Hematopoietic multipotent progenitor cell treated with erythropoietin and hydrocortisone succinate and interleukin-3 and kit ligand, for 17 days (in vitro differentiated cells): ENCODE measurements at places on chromosomes 7 and 10.

- no peak for DNase-seq
Observed at GRCh38 chr7:1926908-1927306, 256.8 kb downstream of the ELFN1 start.

DNA sequence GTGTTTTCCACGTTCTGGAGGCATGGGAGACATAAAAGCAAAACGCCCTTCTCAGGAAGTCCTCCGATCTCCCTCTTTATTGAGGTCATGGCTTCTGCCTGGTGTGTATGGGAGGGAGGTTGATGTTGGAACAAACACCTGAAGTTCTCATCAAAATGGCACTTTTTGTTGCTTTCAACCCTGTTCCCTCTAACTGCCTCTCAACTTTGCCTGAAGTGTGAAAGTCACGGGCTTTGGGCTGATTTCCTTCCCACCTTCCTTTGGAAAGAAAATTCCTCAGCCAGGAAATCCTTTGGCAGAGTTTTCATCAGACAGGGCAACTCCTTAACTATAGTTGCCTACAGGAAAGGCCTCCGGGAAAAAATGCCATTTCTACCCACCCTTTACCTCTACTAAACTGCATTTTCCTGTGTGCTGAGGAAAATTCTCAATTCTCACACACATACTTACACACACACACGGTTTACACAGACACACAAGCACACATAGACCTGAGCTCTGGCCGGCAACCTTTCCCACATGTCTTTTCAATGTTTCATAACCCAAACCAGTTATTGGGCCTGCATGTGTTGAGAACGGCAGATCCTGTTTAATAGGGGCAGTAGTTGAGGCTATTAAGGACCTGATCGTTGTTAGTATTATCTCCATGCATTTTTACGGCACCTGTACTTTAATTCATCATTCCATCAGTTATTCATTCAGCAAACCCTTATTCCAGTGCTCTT, 36.4 kb downstream of the CYP17A1 start:
- no peak for DNase-seq

GRCh38 chr7:142450695-142451094, 192.8 kb upstream of the PRSS58 start:
- DNase-seq, result no peak

DNA sequence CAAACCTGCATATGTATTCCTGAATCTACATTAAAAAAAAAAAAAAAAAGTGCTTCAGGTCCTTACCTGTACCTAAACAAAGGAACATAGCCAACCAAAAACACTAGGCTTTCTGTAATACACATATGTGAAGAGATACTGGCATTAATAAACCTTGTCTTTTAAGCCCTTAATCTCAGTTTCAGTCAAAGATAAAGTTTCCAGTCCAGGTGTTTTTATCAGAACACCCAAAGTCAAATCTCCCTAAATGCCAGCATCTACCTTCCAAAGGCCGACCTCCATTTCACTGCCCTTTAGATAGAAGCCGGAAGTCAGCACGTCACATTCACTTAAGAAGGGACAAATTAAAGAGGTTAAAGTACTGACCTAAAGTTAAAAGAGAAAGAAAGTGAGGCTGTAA, 79.8 kb upstream of the NEBL start:
- no peak for DNase-seq

- DNase-seq, result no peak
Observed at GRCh38 chr10:113073549-113074189, 123.6 kb downstream of the TCF7L2 start.

GRCh38 chr7:114622221-114622620, 207.6 kb downstream of the FOXP2 start:
- DNase-seq, result no peak

GRCh38 chr7:105963038-105963667, at the start of gene CDHR3:
TSS of gene CDHR3 (plus strand) at chr7:105963264. CDS start at chr7:105963319, 55 bp downstream.
- DNase-seq, result no peak

- DNase-seq, result no peak
Observed at GRCh38 chr10:67438605-67439304, 257.2 kb downstream of the CTNNA3 start.

DNA sequence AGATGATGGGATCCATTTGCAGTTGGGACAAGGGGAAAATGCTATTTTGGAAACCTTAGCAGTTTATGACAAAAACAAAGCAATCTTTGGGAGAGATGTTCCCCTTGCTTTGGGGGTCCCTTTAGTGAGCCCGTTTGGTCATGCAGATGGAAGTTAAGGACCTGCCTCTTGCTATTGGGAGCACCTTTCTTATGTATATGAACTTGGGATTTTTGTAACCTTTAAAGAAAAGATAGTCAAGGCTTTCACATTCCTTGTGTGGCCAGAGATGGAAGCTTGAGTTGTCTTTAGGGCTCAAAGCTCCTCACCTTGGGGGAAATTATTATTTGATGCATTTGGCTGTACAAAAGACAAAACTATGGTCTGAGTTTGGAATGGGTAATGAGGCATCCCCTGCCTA, 179.0 kb upstream of the PLPP4 start:
- DNase-seq, result no peak

GRCh38 chr7:77760809-77761453, 37.3 kb downstream of the TMEM60 start:
- no peak for DNase-seq

DNA sequence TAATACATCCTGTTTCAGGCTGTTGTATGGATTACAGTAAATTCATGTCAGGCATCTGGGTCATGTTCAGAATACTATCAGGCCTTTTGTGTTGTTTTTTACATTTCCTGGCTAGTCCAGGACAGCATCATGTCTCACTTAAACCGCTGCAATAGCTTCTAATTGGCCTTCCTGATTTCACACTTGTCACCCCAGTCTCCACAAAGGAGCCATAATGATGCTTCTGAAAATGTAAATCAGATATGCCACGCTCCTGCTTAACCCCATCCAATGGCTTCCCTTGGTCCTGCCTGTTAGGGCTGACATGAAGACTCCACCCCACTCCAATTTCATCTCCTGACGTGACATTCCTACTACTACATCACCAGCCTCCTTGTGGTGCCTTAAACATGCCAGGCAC, 220.0 kb downstream of the CACNA2D1 start:
- DNase-seq, result no peak

DNA sequence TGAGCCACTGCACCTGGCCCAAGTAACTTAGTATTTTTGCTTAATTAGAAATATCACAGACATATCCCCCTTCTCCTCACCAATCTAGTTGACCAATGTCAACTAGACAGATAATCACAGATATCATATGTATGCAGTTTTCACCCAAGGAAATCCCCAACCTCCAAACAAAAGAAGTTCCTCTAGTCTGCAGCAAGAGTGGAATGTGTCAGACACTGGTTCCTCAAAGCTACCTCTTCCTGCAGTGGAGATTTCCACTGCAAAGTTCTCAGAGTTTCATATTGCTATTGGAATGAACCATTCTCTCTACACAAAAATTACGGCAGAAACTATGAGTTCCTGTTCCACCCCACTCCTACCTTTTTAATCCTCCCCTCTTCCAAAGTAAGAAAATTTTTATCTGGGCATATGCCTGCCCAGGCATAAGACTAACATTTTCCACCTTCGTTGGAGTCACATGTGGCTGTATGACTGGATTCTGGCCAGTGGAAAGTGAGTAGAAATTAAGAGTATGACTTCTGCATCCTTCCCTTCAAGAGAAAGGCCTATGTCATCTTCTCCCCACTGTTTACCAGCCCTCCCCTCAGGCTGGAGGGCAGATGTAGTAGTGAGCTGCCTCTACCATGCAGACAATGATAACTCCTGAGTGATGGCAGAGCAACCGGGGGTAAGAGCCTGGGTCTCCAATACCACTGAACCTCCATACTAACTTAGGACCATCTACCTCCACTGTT, 103.0 kb downstream of the MYOF start:
- no peak for DNase-seq

- DNase-seq, result no peak
Observed at GRCh38 chr7:29565982-29566746, 2.5 kb downstream of the PRR15 start.

DNA sequence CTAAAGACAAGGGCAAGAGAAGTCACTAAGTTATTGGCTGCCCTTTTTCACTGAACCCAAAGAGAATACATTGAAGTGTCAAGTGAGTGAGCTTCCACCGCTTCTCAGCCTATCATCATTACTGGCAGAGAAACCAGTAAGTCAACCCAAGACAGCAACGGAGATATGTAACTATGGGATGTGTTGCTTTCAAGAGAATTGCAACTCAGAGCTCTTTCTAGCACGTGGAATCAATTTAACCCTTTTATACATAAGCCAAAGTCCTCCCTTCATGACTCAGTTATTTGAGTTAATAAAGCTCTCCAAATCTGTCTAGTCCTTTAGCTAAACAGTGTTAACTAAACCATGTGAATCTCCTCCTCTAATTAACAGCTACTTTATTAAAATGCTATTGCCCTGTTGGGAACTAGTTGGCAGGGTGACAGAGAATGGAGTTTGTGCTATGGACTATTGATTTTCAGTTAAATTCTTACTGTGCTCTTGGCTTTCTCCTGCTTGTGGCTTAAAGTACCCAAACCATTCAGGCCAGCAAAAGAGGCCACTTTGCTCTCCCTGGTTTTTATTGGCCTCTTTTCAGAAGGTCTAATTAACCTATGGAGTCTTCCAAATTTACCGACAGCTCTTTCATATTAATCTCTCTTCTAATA, 287.7 kb downstream of the NRG3 start:
- no peak for DNase-seq

GRCh38 chr10:15439341-15439842, 68.3 kb upstream of the FAM171A1 start:
- DNase-seq, result peak; percentile 44

GRCh38 chr7:134690614-134691504, 44.2 kb downstream of the BPGM start:
- DNase-seq, result no peak

DNA sequence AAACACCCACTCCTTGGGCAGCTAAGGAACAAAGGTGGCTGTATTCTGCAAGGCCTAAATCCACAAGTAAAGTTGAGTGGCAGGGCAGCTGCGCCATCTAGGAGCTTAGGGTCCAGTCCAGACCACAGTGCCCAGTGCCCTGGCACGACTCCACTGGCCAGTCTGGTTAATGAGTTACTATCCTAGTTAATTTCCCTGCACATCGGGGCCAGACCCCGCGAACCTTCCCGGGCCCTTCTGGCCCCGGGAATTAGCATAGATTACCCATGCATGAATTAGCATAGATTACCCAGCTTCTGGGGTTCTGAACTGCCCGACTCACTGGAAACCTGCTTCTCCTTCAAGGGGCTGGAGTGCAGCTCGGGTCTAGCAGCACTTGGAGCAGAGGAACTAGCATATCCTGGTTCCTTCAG, 3.2 kb upstream of the EMX2 start:
- DNase-seq, result no peak

DNA sequence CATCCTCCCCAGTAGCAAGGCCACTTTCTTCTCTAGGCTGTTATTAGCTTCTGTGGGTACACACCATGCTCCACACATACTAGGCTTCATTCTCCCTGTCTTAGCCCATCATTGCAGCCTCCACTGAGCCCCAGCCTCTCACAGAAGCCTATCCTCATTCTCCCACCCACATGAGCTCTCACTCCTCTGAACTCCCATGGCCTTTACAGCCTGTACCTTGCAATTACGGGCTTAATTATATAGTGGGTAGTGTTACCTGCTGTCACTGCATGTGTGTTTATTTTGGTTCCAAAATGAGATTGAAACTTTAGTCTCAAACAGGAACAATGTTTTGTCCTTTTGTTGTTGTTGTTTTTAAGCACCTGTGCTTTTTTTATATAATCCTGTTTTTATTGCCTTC, 460.0 kb downstream of the KCNMA1 start:
- DNase-seq, result no peak

GRCh38 chr7:75737856-75738603, 711 bp downstream of the HIP1 start:
- peak; percentile 8 for DNase-seq
